ENCODE measurements at places on chromosomes 5 and 9.
A peak's percentile ranks its signal among the peaks of the same experiment; 100 is the strongest.

DNA sequence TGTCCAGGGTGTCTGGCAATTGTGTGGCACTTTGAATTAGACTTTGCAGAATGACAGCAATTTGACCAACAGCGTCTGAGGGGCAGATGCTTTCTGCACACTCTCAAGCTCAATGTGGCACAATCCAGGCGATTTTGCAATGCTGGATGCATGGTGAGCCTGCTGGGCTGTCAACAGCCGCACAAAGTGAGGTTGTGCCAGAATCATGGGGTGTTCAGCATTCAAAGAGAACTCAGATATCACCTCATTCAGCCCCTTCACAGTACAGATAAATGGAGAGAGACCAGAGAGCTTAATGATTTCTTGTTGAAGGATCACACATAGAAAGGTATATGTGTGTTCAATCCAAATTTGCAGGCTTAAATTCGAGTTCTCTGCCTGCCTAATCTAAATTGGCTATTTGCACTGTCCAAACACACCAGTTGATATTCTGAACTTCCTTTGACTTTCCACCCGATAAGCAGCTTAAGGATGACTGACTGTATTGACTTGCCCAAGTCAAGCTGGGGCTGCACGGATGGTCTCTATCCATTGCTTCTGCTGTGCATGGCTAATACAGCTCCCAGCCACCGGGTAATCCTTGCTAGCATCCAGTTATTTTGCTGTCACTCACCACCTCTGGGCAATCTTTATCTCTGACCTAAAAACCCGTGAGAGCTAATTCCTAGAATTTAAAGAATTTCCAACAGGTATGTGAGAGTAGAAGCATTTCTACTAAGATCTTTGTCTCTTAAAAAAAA, 157.9 kb upstream of the TAS2R1 start:
- H3K27ac ChIP-seq: no peak overlapping the region
- H3K36me3 ChIP-seq: no peaks in the 10 kb centered on the region
- no peaks in the 10 kb centered on the region for H3K4me1 ChIP-seq
- no peak for DNase-seq
- no peaks in the 10 kb centered on the region for H3K27me3 ChIP-seq

DNA sequence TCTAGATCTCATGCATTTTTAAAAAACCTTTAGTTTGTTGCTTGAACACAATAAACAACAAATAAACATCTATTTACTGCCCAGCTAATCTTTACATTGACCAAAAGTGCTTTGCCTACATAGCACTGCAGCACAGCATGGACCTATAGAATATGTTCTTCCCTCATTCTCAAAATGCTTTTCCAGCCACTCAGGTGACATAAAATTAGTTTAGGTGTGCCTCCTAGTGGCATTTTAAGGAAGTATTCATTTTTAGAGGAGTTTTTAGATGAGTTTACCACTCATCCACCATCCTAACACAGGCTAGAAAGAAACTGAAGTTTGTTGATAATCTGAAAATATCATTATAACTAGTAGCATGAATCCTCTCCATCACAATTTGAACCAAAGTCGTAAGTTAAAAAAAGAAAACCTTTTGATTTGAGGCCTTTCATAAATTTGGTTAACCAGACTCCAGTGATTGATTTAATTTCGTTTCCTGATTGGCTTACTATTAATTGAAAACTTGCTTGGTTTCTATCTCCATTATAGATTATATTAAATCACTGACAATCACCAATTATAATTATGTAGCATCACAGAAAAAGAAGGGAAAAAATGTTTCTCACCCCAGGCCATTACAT, 12.6 kb downstream of the PLGRKT start:
- DNase-seq: no peak
- H3K27me3 ChIP-seq: no peaks in the 10 kb centered on the region
- no peak overlapping the region for H3K4me3 ChIP-seq
- H3K4me1 ChIP-seq: peaks cover 5% of the 10 kb centered on the region
- no peak overlapping the region for H3K27ac ChIP-seq
- peaks cover 2% of the 10 kb centered on the region for H3K36me3 ChIP-seq

- H3K4me3 ChIP-seq: no peak overlapping the region
- peak overlapping the region; percentile 46 for H3K27ac ChIP-seq
- peaks cover 10% of the 10 kb centered on the region for H3K27me3 ChIP-seq
- H3K4me1 ChIP-seq: peaks cover 3% of the 10 kb centered on the region
These were observed 69.3 kb downstream of the SGCD start for GRCh38 chr5:156396063-156396829.

DNA sequence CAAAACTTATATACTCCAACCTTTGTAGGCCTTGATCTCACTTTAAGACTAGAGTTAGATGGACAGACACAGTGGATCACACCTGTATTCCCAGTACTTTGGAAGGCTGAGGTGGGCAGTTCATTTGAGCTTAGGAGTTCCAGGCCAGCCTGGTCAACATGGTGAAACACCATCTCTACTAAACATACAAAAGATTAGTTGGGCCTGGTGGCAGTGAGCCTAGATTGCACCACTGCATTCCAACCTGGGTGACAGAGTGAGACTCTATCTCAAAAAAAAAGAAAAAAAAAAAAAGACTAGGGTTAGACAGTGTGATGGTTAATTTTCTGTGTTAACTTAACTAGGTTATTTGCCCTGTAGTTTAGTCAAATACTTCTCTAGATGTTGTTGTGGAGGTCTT, 74.1 kb downstream of the CFAP95 start:
- no peak for DNase-seq
- H3K27me3 ChIP-seq: peaks cover 7% of the 10 kb centered on the region
- no peaks in the 10 kb centered on the region for H3K36me3 ChIP-seq
- H3K4me3 ChIP-seq: no peak overlapping the region
- H3K4me1 ChIP-seq: no peaks in the 10 kb centered on the region

- no peaks in the 10 kb centered on the region for H3K36me3 ChIP-seq
- no peak for DNase-seq
- H3K27ac ChIP-seq: no peak overlapping the region
- H3K27me3 ChIP-seq: peaks cover 1% of the 10 kb centered on the region
These were observed 68.5 kb upstream of the MYO10 start for GRCh38 chr5:17004441-17005106.

DNA sequence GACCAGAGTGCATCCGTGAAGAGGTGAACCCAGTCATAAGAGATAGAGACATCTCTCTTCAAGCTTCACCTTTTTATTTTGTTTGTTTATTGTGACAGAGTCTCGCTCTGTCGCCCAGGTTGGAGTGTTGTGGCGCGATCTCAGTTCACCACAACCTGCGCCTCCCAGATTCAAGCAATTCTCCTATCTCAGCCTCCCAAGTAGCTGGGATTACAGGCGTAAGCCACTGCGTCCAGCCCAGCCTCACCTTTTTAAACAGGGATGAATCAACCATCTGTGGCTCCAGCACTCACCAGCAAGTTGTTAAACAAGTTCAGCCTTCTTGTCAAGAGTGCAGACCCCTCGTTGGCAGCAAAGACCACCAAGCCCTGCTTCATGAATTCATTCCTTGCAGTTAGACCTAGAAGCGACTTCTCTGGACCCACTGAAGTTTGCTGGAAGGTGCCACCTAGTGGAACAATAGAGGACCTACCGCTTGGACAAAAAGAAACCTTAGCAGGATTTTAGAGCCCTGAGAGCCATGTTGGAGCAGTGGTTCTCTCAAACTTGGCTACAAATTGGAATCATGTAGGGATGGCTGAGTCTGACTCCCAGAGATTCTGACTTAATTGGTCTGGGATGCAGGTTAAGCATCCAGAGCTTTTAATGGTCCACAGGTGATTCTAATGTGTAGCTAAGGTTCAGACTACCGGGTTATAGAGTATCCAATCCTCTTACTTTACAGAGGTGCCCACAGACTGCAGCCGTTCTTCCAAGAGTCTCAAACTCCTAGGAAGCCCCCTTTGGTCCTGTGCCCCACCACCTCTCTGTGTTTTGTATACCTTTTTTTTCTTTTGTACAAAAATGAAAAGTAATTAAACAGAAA, 10.5 kb upstream of the GALNT10 start:
- peaks cover 3% of the 10 kb centered on the region for H3K27me3 ChIP-seq
- peak; percentile 28 for DNase-seq
- peaks cover 15% of the 10 kb centered on the region for H3K4me1 ChIP-seq
- H3K4me3 ChIP-seq: no peak overlapping the region
- H3K36me3 ChIP-seq: no peaks in the 10 kb centered on the region
- H3K27ac ChIP-seq: no peak overlapping the region

GRCh38 chr9:71895955-71896354, 15.0 kb downstream of the ABHD17B start:
- no peak overlapping the region for H3K4me3 ChIP-seq
- H3K4me1 ChIP-seq: peaks cover 44% of the 10 kb centered on the region
- H3K27ac ChIP-seq: no peak overlapping the region
- no peak for DNase-seq

DNA sequence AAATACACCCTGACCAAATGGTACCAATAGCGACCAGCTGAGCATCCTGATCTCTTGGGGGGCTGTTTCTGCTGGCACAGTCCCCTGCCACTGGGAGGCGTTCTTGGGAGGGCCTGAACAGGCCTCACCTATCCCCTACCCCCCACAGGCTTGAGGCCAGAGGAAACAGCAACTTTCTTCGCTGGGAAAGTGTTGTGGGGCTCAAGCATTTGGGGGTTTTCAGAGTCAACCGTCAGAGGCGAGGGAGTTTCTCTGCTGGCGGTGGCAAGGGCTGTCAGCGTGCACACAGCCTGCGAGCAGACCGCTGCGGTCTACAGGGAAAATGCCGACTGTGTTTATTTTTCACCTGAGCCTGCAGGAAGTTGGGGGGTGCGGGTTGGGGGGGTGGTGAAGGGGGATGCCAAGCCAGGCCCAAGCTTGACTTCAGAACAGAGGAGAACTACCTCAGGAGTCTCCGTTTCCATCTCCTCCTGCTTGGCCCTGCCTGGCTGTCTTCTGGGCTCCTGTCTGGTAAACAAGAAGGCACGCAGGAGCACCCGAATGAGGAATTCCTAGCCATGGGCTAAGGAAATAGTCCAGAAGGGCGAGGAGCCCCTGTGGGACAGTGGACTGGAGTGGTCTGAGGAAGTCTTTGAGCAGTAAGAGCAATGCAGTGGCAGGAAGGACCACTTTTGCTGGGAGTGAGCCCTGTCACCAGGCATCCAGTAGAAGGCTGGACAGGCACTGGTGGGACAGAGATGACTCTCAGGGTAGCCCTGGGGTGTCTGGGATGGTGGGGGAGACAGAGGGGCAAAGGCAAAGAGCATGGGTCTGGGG, 18.1 kb downstream of the TCF7 start:
- DNase-seq: peak; percentile 77
- peak overlapping the region; percentile 98 for H3K27ac ChIP-seq
- peaks cover 42% of the 10 kb centered on the region for H3K4me1 ChIP-seq
- H3K36me3 ChIP-seq: peaks cover 18% of the 10 kb centered on the region
- peak overlapping the region; percentile 51 for H3K4me3 ChIP-seq

- H3K4me1 ChIP-seq: peaks cover 3% of the 10 kb centered on the region
- DNase-seq: no peak
- H3K4me3 ChIP-seq: no peak overlapping the region
These were observed 419.5 kb upstream of the TLE4 start for GRCh38 chr9:79152306-79152705.

DNA sequence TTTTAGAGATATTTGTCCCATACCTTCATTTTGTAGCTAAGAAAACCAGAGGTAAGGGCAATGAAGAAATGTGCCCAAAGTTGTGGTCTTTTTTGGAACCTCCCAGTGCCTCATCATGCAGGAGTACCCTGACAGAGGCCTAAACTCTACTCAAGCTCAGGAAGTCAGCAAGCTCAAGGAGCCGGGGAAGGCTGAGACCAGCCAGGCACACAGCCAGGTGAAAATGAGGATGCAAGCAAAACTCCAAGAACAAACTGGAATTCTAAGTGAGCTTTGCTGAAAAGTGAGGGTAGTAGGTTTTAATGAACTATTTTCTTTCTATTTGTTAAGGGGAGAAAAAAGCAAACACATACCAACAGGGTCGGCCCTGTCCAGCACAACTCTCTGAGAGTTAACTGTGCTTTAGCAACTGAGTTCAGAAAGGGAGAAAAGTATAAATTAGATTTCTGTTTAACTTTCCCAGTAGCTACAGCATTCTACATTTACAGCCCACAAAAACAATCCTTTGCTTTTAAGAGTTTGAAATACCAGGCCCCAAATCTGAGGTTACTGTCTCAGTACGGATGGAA, 146.4 kb downstream of the GNAQ start:
- H3K27ac ChIP-seq: no peak overlapping the region
- no peaks in the 10 kb centered on the region for H3K4me1 ChIP-seq
- H3K36me3 ChIP-seq: no peaks in the 10 kb centered on the region
- no peak for DNase-seq

GRCh38 chr9:130660683-130661450, 3.5 kb upstream of the PRDM12 start:
- H3K4me1 ChIP-seq: peaks cover 14% of the 10 kb centered on the region
- H3K27ac ChIP-seq: no peak overlapping the region
- peak overlapping the region; percentile 41 for H3K4me3 ChIP-seq
- DNase-seq: no peak
- peaks cover 33% of the 10 kb centered on the region for H3K27me3 ChIP-seq
- H3K36me3 ChIP-seq: peaks cover 1% of the 10 kb centered on the region

DNA sequence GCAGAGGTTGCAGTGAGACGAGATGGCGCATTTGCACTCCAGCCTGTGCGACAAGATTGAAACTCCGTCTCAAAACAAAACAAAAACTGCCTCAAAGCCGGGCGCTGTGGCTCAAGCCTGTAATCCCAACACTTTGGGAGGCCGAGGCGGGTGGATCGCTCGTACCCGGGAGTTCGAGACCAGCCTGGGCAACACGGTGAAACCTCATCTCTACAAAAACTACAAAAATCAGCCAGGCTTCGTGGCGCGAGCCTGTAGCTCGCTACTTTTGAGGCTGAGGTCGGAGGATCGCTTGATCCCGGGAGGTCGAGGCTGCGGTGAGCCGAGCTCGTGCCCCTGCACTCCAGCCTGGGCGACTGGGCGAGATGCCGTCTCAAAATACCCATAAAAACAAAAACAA, 988 bp downstream of the GFM2 start:
- H3K27ac ChIP-seq: peak overlapping the region; percentile 98
- peaks cover 10% of the 10 kb centered on the region for H3K36me3 ChIP-seq
- H3K27me3 ChIP-seq: no peaks in the 10 kb centered on the region
- no peak for DNase-seq
- peak overlapping the region; percentile 100 for H3K4me3 ChIP-seq

GRCh38 chr5:111454776-111455175, 57.6 kb downstream of the STARD4 start:
- peaks cover 5% of the 10 kb centered on the region for H3K27me3 ChIP-seq
- no peaks in the 10 kb centered on the region for H3K4me1 ChIP-seq
- H3K27ac ChIP-seq: no peak overlapping the region

- DNase-seq: no peak
- H3K27ac ChIP-seq: no peak overlapping the region
- peaks cover 3% of the 10 kb centered on the region for H3K4me1 ChIP-seq
- no peaks in the 10 kb centered on the region for H3K36me3 ChIP-seq
- H3K4me3 ChIP-seq: peak overlapping the region; percentile 48
These were observed 188.4 kb downstream of the TSSK1B start for GRCh38 chr5:113246361-113246870.

GRCh38 chr5:52255308-52255707, 532.4 kb upstream of the ITGA1 start:
- no peak for DNase-seq
- no peak overlapping the region for H3K4me3 ChIP-seq
- no peaks in the 10 kb centered on the region for H3K4me1 ChIP-seq

- no peak overlapping the region for H3K27ac ChIP-seq
- no peaks in the 10 kb centered on the region for H3K4me1 ChIP-seq
- no peak for DNase-seq
These were observed 114.7 kb downstream of the KIAA0825 start for GRCh38 chr5:94503677-94504076.

- peaks cover 22% of the 10 kb centered on the region for H3K4me1 ChIP-seq
- no peaks in the 10 kb centered on the region for H3K27me3 ChIP-seq
- H3K27ac ChIP-seq: no peak overlapping the region
- H3K36me3 ChIP-seq: peaks cover 1% of the 10 kb centered on the region
These were observed 550 bp upstream of the TMEM245 start for GRCh38 chr9:109120204-109120789.

GRCh38 chr5:138458384-138458783, 6.9 kb upstream of the EGR1 start:
- H3K4me1 ChIP-seq: peaks cover 19% of the 10 kb centered on the region
- H3K27ac ChIP-seq: no peak overlapping the region
- no peak for DNase-seq
- H3K36me3 ChIP-seq: no peaks in the 10 kb centered on the region
- H3K27me3 ChIP-seq: no peaks in the 10 kb centered on the region
- no peak overlapping the region for H3K4me3 ChIP-seq
